ENCODE measurements at places on chromosomes 2 and 18.

GRCh38 chr2:3102081-3102921 lies 275.3 kb downstream of the EIPR1 start:
- no peak for DNase-seq

GRCh38 chr2:175606010-175606841 lies 395.8 kb downstream of the LNPK start:
- no peak for DNase-seq

GRCh38 chr2:70202236-70202806 lies 11.5 kb upstream of the C2orf42 start:
- no peak for DNase-seq

DNA sequence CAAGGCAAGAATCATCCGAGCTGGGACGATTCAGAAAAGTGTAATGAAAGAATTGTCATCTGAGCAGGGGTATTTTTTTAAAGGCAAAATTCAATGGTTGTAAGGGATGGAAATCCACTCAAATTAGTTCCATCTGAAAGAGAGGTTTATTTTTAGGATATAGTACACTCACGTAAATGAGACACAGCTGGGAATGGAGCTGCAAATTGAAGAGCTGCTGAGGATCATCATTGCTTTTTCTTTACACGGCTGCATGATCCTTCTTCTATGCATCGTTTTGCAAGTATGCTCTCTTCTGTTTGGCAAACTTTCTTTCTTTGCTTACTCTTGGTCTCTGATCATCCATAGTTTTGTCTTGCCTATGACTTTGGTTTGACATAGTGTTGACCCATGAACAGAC lies 27.4 kb upstream of the CUL3 start:
- no peak for DNase-seq

DNA sequence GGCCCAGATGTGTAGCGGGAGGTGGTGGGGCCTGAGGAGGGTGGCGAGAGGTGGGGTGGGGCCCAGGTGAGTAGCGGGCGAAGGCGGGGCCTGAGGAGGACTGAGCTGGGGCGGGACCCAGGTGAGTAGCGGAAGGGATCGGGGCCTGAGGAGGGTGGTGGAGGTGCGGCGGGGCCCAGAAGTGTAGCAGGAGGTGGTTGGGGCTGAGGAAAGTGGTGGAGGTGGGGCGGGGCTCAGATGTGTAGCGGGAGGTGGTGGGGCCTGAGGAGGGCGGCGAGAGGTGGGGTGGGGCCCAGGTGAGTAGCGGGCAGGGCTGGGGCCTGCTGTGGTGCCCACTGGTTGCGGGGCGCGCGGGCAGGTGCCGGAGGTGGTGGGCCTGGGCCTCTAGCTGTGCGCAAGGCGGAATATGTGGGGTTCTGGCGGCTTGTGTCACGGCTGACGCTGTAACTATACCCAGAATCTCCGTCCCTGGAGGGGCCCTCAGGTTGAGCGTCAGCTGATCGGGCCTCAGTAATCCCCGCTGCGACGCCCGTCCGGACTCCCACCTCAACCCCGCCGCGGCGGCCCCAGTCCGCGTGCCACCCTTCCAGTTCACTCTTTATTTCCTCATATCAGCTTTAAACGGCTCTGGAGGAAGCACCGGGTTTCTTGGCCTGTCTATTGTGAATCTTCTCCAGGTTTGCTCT lies 866 bp upstream of the SF3B6 start:
- DNase-seq: no peak

DNA sequence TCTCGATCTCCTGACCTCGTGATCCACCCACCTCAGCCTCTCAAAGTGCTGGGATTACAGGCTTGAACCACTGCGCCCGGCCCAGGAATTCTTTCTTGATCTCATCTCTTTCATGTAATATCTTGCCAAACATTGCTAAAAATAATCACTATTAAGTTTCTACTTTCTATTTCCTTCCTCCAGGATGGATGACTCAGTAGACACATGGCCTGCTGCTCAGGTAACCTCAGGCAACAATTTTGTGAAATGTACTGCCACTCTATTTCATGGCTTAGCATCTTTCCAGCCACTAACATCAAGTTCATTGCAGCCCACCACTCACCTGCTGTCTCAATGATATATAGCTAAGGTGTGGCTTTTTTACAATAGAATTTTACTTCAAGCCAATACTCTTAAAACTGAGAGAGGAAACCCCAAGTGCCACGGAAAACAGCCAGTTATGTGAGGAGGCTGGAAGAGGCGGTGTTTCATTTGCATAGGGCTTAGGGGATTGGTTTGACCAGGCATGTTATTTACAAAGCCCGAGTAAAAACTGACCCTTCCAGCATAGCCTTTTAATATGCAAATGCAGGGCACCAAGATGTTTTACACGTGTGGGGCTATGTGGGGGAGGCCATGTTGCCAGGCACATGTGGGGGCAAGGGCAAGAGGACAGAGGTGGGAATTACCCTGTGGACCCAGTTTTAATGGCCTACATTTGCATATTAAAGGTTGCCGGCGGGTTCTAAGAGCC lies 11.3 kb upstream of the SUMO1 start:
- DNase-seq: no peak

- DNase-seq: no peak
Observed at GRCh38 chr18:46942646-46943045, 25.2 kb downstream of the KATNAL2 start.

DNA sequence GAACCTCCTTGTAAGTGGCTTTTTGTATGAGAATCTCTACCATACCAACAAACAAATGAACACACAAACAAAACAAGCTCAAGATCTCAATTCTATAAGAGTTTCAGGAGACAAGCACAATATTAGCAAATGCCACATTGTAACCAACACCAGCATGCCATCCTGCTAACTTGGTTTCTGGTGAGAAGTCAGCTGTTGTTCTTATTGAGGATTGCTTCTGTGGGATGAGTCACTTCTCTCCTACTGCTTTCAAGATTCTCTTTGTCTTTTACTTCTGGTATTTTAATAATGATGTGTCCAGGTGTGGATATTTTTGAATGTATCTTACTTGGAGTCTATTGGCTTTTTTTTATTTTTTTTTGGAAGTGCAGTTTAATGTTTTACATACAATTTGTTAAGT lies 131.7 kb downstream of the BCL2L11 start:
- no peak for DNase-seq

GRCh38 chr2:5392658-5393057 lies 299.5 kb upstream of the SOX11 start:
- DNase-seq: no peak

DNA sequence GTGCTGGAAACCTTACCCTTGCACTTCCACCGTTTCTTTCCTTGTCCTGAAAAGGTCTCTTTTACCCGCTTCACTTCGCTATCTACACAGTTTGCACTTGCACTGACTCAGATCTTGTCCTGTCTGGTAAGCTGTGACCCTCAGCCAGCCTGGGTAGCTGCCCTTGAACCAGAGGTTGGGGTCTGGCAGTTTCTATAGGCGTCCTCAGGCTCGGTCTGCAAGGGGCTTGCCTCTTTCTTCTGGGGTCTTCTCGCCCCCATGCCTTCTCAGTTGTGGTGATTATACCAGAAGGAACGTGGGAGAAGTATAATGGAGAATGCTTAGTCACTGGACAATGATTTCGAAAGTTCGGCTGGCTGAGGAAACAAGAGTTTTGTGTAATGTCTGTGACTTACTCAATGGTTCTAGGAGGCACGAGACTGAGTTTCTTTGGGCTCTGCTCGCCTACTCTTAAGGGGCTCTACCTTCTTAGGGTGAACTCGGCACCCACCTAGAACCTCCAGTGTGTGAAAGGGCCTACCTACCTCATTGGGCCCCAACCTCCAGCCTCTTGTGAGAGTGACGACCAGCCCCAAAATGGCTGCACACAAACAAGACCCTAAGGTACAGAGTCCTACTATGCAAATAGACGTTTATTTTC lies 6.9 kb upstream of the STAT1 start:
- DNase-seq: no peak

DNA sequence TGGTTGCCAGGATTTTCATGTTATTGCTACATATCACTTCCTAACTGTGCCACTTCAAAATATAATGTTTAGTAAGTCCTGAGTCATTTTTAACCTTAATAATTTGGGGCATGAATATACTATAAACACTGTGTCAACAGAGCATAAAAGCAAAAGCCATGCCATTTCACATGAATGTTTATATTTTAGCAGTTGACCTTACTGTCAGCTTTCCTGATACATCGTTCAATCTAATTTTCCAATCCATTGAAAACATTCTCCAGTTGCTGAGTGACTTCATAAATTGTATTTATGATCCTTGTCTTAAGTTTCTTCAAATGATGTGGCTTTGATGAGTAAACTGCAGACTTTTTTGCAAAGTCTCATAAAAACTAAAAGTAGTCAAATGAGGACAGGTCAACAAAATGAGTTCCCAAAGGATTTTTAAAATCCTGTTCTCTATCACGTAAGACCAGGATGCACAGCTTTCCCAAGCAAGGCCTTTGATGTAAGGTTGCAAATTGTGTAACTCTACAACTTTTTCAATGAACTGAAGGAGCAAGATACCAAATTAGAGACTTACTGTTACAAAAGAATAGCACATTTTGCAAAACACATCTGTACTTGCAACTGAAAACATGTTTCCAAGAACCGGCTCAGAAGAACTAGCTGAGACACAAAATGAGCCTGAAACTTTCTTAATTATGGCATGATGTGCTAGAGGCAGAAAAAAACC lies 117.7 kb downstream of the SATB2 start:
- DNase-seq: no peak

DNA sequence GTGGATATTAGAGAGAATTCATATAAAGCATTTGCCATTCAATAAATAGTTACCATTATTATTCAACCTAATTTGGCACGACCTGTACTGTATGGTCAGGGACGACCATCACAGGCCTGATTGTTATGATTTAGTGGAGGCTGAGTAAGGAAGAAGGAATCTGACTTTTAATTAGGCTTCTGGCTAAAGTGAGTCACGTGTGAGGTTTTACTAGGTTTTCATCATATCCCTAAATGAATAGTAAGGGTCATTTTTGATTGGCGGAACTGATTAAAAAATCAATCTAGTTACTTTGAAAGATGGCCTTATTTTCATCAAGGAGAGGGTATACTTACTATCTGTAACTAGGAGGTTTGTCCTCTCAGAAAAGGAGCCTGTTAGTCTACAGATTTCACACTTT lies 143.4 kb downstream of the ADCYAP1 start:
- no peak for DNase-seq

DNA sequence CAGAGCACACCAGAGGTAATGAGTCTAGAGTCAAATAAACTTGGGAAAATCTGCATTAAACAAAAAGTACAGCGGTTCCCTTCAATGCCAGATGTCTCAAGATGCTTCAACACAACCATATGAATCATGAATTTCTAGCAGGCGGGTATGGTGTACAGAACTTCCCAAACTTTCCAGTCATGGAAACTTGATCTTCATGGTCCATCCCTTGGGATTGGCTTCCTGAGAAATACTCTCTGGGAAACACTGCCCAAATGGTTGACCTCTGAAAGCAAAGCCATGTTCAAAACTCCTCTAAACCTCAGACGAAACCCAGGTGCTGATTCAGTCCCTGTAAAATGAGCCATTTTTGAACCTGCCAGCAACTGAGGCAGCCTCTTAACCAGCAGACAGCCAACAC lies 16.4 kb upstream of the TMEM247 start:
- no peak for DNase-seq

DNA sequence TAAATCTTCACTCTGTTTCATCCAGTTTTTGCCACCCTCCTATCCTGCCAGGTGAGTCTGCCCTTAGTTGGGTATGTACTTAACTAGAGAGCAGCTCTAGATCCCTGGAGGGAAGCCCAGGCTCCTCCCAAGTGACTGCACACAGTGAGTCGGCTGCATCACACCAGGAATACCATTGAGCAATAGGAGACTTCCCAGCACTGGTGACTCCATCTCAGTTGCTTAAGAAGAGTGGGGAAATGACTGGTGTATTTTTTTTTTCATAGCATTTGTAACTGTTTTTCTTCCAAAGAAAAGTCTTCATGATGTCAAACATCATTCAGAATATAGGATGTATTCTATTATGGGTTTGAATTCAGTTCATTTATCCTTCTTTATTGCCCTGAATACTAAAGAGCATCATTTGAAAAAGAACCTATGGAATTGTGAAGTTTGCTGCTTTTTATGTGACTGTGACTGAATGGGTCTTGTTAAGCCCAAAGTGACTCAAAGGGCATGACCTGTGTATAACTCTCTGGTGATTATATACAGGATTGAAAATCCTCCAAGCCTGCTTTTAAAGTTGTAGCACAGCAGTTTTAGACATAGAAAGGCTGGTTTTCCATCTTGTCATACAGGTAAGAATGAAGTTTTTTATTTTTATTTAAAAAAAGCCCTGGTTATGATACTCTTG lies 84.3 kb downstream of the MAP3K20 start:
- no peak for DNase-seq

DNA sequence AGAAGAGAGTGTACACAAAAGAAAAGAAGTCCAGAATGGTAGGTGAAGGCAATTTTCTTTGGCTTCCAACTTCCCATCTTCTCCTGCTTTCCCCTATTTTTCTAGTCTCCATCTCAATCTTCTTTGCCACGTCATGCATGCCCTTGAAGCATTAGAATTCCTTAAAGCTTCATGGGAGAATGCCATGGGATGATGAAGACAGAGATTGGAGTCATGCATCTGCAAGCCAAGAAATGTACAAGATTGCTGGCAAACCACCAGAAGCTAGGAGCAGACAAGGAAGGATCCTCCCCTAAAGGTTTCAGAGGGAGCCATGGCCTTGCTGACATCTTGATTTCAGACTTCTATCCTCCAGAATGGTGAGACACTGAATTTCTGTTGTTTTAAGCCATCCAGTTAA lies 305.9 kb downstream of the HRH4 start:
- no peak for DNase-seq

DNA sequence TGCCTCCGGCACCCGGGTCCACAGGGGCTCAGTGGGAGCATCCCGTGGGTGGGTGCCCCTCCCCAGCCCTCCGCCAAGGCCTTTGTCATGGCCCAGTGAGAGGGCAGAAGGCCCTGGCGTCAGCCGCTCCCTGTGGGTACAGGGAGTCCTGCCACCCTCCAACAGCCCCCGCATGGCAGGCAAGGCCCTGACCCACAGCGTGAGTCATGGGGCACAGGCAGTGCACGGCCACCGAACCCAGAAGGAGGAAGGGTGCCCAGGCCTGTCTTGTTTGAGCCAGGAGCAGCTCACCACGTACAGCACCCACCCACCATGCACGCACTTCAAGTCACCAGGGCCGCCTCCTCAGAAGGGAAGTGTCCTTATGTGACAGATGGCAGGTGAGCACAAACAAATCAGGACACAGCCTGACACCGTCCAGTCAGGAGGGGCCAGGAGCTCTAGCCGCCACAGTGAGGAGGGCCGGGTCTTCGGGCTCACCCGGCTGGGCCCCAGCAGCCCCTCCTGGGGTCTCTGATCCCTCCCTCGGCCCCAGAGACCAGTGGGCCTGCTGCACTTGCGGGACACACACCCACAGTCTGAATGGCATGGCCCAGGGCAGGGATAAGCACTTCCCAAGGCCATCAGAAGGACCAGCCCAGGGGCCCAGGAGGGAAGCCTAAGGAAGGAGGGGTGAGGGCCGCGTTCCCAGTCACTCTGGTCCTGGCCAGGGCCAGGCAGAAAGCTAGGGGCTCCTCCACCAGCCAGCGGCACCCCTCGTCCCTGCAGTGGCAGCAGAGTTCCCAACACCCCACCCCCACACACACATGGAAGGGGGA lies 25.8 kb downstream of the BIN1 start:
- peak; percentile 49 for DNase-seq

DNA sequence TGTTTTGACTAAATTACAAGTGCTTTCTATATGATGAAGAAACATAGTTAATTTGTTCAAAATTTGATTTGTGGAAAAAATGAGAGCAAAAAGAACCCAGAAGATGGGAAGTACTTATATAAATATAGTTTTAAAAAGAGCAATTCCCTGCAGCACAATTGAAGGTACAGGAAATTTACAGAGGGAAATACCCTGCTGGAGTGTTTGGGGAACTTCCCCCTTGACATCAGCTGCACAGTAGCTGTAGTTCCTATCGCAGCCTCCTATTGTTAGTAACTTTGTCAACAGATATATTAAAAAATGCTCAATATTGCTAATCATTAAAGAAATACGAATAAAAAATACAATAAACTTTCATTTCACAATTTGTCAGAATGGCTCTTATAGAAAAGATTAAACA lies 1118.8 kb upstream of the ZEB2 start:
- no peak for DNase-seq
